D341Med (cell line): ENCODE measurements at places on chromosomes 2 and 18.
A peak's percentile ranks its signal among the peaks of the same experiment; 100 is the strongest.

GRCh38 chr2:148824190-148824589 is 50.8 kb upstream of the KIF5C start:
- DNase-seq, result no peak

DNA sequence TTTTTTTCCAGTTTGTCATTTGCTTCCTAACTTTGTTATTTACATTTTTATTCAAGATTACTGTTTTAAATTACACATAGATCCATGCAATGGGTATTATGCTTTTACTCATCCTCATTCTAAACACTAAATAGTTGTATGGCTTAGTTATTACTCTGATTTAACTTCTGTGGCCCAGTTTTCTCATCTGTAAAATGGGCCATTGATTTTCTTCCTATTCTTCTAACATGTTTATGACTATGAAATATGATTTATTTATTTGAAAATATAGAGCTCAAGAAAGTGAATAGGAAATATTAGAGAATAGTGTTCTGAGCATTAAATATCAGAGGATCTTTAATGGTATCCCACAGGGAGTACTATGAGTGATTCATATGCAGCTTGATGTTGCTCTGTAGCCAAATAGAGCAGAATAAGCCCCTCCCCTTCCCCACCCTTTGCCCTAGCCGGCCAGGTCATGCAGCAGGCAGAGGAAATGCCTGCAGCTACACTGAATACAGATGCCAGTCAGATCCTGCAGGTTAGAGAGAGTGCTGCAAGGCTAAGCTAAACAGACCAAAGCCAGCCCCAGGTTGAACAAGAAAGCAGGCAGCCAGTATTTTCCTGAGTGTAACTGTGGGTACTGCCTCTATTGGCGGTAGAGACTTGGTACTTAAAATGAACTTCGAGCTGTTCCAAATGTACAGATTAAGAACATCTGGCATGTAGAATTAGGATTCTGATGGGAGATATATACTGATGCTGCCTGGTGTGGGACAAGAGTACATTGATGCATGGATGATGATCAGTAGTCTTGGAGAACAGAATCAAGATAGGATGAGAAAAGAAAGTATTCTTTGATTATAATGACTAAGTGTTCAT is 11.7 kb upstream of the ACYP2 start:
- DNase-seq, result no peak

DNA sequence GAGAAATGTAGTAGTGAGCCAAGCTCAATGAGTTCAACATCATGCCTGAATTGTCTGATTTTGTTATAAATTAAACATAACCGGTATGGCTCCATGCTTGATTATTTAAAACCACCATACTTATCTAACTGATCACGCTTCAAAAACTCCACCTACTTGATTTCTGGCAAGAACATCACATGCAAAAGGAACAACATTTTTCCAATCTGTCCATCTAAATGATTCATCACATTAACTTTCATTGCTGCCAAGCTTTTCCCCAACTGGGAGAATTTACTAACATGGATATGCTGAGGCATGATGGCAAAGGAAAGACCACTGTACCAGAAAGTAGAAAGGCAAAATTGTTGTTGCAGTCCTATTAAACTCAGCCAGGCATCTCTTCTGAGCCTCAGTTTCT is 286.8 kb downstream of the TRIB2 start:
- DNase-seq, result no peak

- peak; percentile 50 for DNase-seq
Observed at GRCh38 chr2:182240862-182241371, 185.9 kb downstream of the PDE1A start.

DNA sequence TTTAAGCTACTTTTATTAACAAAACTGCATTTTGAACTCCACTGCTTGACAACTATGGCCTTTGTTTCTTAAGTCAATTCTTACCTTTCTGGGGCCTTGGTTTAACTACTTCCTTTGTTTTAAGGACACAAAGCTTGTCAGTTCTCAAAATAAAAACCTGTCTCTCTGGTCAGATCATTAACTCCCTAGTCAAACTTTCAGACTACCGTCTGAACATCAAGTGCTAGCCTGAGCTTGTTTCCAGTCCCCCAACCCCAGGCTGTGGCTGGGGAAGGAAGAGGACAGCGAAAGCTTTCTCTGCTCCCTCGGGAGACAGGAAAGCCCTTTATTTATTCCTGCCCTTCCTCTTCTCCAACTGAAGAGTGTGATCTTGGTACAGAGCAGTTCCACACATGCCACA is 1.7 kb downstream of the SH3YL1 start:
- DNase-seq, result no peak

GRCh38 chr2:140770645-140771044 is 1360.2 kb downstream of the LRP1B start:
- no peak for DNase-seq

DNA sequence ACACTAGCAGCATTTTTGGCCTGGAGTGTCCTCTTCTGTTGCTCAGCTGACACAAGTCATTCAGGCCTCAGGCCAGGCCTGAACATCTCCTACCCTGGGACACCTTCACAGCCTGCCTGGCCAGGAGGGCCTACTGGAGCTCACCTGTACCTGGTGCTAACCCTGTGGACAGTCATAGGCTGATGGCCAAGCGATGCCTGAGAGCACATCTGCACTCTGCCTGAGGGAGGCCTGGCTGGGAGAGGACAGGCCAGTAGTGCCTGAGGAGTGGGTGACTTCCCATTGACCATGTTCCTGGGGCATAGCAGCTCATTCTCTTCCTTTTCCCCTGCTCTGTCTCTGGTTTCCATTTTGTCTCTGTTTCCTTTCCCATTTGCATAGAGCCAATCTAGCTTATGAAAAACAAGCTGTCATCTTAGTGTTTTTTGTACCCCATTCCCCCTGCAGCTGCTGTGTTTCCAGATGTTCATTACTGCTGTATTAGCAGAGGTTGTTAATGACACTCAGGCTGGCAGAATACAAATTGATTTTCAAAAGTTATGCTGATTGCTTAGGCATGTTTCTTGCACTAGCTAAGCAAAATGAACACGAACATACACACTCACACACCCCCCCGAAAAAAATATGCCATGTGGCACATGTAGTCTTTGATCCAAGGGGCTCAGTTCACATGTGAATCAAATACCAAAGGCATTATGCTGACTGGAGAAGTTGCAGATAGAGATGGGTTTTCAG is 149.7 kb upstream of the HS6ST1 start:
- peak; percentile 4 for DNase-seq

DNA sequence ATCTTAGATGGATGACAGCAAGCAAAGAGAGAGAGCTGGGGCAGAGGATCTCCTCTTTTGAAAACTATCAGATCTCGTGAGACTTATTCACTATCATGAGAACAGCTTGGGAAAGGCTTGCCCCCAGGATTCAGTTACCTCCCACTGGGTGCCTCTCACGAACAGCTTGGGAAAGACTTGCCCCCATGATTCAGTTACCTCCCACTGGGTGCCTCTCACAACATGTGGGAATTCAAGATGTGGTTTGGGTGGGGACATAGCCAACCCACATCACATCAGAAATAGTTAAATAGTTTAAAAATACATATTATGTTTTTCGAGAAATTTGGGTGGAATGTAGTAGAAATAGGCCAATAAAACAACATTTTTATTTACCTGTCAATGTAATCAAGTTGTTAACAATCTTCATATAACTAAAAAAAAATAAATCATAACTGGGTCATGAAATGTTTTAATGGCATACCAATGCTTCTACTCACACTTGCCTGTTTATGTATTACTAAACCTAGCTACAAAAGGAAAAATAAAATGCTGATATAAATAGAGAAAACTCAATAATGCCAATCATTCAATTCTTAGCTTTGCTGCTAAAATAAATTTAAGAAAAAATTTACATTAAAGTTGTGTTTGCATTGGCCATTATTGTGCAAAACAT is 608.9 kb downstream of the SUCLG1 start:
- no peak for DNase-seq

DNA sequence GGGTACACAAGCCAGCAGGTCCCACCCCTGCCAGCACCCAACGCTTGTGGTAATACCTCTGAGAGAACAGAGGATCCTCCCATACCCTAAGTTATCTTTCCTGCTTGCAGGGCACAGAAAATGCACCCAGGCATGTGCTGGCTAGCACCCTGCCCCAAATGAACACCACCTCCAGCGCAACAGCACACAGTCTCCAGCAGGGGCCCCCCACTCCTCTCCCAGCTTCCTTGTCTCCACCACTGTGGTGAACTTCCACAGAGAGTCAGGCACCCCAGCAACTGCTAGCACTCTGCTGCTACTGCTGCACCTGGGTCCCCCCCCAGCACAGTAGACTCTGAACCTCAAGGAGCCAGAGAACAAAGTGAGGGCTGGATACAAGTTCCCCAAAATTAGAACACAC is 216.8 kb upstream of the CNTNAP5 start:
- DNase-seq, result no peak

DNA sequence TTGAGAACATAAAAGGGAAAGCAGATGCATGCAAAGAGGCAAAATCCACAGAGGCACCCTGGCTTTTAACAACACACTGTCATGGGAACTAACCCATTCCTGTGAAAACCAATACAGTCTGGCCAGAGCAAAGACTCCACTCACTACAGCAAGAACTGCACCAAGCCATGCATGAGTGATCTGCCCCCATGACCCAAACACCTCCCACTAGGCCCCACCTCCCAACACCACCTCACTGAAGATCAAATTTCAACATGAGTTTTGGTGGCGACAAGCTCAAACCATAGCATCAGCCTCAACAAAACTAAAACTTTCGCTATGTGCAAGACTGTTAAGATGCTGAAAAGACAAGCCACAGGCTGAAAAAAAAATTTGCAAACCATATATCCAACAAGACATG is 162.8 kb downstream of the SMAD2 start:
- DNase-seq, result no peak

DNA sequence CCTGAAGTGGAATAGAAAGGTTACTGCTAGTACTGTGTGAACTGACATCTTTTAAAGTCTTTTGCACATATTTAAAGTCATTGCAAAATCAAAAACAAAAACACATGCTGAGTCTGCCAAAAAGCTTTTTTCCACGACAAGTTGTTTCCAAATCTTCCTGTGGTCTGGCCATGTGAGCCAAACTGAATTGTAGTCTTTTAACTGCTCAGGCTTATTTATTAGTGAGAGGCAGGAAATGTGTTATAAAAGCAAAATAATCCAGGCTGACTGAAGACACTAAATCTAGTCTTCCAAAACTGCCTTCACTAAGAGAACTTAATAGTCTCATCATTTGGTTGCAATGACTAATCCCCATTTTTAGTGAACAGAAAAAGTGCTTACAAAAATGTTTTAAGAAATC is 2.3 kb downstream of the KRCC1 start:
- no peak for DNase-seq

DNA sequence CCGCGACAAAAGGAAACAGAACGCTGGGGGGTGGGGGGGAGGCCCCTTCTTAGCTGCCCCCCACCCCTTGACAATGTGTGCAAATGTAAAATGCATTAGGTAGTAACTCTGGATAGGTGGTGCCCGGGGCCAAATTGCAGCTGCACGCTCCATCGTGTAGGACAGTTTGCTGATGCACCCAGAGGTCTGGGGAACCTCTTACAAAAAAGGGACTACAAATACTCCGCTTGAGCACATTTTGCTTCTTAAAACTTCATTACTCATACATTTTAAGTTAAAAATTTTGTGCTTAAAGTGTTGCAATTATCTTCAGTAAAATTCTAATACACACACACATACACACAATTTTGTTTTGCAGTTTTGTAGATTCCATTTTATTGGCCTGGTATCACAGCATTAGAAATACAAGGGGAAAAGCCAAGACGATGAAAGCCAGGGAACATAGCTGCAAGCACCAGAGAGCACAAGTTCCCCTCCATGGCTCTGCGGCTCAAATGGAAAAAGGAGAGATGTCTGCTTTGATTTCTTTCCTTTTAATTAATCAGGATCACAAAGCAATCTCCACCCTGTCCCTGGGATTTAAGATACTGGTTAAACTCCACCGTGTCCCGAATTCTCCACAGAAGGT is 582.1 kb downstream of the ZEB2 start:
- DNase-seq, result no peak

DNA sequence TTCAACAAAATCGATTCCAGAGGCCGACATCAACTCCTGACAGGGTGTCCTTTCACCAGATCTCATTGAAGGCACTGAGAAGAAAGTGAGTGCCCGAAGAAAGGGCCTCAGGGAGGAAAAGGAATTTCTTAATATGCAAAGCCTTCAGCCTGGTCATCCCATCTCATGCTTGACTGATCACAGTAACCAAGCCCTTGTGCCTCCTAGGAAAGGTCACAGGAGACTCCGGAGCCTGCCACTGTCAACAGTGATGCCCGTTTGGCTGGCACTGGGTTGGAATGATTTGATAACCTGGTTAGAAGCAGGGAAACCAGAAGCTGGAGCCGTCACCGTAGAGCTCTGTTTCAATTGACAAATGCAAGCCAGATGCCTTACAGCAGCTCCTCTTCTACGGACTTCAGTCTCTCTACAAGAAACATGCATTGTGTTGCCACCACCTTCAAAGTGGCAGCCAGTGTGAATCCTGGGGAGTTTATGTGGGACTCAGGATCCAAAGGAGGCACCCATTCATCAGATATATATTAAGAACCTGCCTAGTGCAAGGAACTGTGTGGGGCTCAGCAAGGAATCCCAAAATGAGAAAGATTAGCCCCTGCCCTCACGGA is 24.6 kb downstream of the COX7A2L start:
- DNase-seq, result no peak

- no peak for DNase-seq
Observed at GRCh38 chr2:62774555-62775366, 69.2 kb downstream of the EHBP1 start.
